ENCODE measurements at places on chromosomes 16 and 17.

DNA sequence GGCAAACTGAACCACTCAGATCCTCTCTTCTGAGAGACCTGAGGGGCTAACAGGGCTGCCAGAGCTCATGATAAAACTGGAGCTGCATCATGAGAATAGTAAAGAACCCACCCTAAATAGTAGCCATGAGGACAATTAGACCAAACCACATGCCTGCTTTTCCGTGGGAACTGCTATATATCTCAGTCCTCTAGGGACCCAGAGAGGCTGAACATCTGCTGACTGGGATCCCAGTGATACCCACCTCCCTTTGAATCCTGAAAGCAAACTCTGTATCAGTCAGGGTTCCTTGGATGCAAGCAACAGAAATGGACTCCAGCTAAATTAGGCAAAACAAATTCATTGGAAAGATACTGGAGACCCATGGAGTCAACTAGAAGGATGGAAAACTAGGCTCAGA lies 6.5 kb downstream of the MT1X start:
- no peak for DNase-seq

DNA sequence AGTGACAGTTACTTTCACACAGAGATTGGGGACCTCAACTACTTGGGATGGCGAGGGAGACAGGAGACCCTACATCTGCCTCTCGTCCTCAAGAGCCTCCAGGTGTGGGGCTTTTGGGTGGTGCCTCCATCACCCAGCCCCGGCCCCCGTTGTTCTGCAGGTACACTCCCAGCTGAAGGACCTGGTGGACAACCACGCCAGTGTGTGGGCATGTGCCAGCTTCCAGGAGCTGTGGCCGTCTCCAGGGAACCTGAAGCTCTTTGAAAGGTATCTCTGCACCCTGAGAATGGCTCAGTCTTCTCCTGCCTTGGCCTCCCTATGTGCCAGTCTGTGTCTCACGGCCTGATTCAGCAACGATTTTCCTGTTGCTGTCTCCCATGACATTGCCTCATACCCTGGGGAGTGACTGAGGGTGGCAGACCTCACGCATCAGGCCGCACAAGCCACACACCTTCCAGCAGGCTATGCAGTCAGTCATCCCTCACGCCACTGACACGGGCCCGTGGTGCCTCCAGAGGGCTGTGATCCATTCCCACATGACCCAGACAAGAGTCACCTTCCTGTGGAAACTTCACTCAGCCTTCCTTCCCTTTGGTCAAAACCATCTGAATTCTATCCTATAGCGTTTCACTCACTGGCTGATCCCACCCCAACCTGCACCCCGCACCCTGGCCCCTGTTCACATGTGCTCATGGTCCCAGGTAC lies 3.7 kb downstream of the CCNF start:
- DNase-seq: no peak

DNA sequence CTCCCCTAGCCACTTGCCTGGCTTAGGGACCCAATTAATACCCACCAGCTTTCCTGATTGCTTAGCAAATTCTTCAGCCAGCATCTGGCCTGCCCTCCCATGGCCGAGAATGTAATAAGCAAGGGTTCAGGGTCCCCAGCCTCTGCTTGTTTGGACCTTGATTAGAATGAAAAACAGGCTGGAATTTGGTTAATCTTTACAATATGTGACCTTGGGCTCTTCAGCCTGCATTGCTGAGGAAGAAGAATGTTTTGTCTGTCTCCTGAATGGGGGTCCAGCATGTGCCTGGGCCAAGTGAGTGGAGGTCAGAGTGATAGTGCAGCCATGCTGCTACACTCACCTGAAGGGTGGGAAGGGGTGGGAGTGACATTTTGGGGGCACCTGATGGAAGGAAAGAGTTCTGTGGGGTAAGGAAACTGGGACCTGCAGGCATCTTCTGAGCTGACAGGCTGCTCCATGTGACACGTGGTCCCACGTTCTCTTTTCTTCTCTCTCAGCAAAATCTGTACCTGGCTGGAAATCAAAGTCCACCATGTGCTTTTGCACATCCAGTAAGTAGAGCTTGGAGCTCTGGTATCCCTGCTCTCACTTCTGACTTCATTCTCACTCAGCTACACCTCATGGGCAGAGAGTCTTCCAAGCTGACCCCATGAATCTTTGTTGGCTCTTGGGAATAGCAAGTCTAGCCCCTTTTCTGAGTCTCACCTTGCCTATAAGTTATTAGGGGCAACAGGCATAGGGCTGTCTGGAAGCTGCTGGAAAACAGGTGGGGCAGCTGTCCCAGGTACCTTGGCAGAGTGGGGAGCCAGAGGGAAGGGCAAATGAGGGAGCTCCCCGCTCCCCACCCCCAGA lies 5.3 kb downstream of the TMEM106A start:
- DNase-seq: no peak

DNA sequence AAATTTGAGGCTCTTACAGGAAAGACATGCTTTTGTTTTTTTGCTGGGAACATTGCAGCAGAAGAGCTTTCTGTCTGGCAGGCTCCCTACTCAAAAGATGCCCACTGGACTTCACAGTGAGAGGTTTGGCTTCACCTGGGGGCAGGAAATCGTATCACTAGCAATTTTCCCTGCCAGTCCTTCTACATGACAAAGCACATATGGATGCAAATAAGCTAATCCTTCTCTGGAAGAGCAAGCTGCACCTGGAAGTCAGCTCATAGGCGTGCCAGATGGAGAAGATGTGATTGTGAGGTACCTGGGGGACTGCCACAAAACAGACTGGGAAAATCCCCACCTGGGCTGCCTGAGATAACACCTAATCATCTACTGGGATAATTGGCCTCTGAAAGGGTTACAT lies 195.0 kb upstream of the CPHXL start:
- DNase-seq: no peak
